ENCODE measurements at places on chromosomes 12 and 14.
A peak's percentile ranks its signal among the peaks of the same experiment; 100 is the strongest.

GRCh38 chr12:56565510-56566101, 44.0 kb downstream of the RBMS2 start:
- no peak for DNase-seq

- no peak for DNase-seq
These were observed 56.5 kb upstream of the RPH3A start for GRCh38 chr12:112734859-112735695.

DNA sequence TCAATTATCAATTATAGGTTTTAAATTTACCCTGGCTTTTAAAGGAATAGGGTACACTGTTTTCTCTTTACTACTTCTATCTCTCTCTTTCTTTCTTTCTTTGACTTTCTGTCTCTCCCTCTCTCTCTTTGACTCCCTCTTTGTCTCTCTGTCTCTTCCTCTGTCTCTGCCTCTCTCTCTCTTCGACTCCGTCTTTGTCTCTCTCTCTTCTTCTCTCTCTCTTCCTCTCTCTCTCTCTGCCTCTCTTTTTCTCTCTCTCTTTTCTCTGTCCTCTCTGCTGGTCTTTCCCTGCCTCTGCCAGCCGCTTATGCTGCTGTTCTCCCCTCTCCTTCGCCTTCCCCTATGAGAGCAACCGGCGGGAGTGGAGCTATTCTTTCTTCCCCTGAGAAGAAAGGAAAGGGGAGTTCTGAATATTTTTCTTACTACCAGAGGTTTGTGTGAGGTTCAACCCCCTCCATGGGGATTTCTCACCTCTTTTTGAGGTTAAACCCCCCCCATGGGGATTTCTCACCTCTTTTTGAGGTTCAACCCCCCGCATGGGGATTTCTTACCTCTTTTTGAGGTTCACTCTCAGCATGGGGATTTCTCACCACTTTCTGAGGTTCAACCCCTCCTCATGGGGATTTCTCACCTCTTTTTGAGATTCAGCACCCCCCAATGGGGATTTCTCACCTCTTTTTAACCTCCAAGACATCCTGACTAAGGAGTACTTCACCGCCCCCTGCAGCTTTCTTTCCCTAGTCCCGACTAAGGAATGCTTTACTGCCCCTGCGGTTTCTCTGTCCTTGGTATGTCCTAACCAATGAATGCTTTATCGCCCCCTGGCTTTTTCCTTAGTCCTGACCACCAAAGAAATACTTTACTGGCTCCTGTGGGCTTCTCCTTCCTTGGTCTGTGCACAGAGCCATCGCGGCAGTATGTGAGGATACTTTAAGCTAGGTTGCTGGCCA, 27.4 kb upstream of the DDHD1 start:
- peak; percentile 31 for DNase-seq

DNA sequence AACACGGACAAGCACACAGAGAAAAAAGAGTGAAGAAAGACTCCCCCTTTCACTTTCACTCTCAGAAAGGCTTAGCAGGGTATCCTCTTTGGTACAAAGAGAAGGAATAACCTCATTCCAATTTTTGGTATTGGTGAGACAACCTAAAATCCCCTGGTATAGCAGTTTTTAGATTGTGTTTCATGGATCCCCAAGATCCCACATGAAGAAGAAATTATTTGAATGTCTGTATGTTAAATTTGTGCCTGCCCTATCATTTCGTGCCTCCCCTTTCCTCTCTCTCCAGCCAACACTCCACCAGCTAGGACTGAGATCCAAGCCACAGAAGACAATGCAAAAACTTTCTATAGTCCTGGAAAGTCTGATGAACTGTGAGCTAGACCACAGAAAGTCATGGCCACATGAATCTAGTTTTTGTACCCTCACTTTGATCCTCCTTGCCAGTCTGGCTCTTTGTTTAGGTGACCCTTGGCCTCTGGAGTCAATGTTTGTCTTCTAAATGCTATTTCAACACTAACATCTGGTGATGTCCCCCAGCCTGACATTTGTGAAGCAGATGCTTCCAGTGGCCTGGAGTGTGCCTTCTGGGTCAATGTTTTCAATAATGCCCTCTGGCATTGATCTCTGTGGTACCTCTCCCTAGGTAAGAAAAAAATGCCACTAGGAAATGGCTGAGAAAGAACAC, 181.9 kb upstream of the BMP4 start:
- no peak for DNase-seq

GRCh38 chr12:47718531-47718930, 6.8 kb downstream of the ENDOU start:
- DNase-seq = no peak

DNA sequence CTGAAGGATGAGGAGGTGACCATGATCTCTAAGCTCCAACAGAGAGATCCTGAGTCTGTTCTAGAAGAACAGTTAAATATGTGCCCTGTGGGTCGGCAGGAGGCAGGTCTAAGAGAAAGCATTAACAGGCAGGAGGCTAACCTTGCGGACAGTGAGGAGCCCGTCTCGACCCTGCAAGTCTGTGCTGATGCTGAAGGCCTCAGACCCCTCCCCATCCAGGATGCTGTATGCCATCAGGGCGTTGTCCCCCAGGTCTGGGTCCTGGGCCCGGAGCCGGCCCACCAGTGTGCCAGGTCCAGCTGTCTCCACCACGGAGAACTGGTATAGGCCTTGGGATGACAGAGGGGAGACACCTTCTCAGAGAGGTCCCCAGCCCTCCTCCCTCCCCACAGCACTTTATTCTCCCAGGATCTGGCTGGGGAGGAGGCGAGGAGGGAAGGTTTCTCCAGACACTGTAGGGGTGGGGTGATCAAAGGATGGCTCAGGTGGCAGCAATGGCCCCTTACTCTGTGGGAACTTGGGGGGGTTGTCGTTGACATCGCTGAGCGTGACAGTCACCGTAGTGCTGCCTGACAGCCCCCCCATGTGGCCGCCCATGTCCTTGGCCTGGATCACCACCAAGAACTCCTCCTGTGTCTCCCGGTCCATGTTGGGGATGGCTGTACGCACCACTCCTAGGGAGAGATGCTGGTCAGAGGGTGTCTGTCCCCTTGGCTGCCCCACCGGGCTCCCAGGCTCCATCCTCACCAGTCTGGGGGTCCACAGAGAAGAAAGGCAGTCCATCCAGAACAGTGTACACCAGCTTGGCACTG, 3.1 kb downstream of the CDH24 start:
- no peak for DNase-seq

DNA sequence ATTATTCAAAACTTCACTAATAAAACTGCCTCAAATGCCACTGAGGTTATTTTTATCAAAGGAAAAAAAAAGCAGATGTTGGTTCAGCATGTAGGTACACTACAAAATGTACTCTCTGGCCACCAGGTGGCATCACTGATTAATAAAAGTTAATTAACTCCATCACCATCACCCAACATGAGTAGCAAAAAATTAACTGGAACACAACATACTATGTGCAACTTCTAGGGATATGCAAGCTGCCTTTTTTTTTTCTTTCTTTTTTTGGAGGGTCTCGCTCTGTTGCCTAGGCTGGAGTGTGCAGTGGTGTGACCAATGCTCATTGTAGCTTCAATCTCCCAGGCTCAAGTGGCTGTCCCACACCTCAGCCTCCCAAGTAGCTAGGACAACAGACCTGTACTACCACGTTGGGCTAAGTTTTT, 43.8 kb upstream of the NR2C1 start:
- DNase-seq = peak; percentile 55

- DNase-seq = no peak
These were observed 32.6 kb downstream of the SLC35F4 start for GRCh38 chr14:57833323-57833722.

GRCh38 chr12:50482571-50482970, 22.2 kb upstream of the DIP2B start:
- no peak for DNase-seq

- no peak for DNase-seq
These were observed 193.3 kb upstream of the KRR1 start for GRCh38 chr12:75704664-75705063.

GRCh38 chr14:46051796-46052195, 599.8 kb downstream of the RPL10L start:
- no peak for DNase-seq

GRCh38 chr14:23172574-23172973, 10.9 kb downstream of the SLC7A8 start:
- DNase-seq = no peak

DNA sequence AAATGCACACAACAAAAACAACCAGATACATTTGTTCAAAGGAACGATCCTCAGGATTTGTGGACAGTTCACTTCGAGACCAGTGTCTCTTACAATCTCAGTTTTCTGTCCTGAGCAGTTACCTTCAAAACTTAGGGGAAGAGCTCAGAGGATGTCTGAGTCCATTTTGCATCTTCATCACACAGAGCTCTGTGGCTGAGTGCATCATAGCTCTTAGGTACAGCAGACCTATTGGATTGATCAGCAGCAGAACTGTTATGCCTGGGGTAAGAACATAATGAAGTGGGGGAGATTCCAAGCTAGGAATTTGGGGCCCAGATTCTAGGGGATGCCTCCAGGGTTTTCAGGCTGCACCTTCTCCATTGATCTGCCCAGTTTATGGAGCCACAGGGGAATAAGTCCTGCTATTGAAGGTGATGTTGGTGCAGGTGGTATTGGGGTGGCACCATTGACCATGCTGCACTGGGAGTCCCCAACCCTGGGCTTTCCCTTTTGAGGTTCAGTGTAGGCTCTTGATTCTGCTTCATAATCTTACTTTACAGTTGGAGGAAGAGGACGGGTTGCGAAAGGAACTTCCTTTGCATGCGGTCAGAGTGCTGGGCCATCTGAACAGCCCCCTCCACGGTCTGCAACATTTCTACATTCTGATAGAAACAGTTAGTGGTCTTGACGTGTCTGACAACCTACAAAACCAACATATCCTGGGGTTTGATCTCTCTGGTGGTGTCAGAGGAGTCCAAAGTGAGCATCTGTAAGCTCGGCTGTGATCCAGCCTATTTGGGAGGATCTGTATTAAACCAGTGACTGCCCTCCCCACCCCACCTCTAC, 112.8 kb downstream of the CHST11 start:
- DNase-seq = peak; percentile 87

- DNase-seq = no peak
These were observed 71.6 kb upstream of the PPM1H start for GRCh38 chr12:63006536-63006935.

GRCh38 chr12:31991815-31992214, 32.6 kb downstream of the RESF1 start:
- no peak for DNase-seq

DNA sequence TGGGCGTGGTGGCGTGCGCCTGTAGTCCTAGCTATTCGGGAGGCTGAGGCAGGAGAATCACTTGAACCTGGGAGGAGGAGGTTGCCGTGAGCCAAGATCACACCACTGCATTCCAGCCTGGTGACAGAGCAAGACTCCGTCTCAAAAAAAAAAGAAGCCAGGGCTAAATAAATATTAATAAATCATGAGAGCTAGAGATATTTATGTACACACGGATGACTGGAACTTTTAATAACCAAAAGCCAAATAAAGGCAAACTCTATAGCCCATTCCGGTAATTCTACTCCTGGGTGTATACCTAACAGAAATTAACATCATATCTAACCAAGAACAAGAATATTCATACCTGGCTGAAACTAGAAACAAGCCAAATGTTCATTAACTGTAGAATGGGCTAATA, 7.7 kb upstream of the TRAFD1 start:
- no peak for DNase-seq

DNA sequence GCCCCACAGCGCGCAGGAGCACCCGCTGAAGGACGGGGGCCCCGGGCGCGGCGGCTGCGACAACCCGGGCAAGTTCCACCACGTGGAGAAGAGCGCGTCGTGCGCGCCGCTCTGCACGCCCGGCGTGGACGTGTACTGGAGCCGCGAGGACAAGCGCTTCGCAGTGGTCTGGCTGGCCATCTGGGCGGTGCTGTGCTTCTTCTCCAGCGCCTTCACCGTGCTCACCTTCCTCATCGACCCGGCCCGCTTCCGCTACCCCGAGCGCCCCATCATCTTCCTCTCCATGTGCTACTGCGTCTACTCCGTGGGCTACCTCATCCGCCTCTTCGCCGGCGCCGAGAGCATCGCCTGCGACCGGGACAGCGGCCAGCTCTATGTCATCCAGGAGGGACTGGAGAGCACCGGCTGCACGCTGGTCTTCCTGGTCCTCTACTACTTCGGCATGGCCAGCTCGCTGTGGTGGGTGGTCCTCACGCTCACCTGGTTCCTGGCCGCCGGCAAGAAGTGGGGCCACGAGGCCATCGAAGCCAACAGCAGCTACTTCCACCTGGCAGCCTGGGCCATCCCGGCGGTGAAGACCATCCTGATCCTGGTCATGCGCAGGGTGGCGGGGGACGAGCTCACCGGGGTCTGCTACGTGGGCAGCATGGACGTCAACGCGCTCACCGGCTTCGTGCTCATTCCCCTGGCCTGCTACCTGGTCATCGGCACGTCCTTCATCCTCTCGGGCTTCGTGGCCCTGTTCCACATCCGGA, 1.4 kb downstream of the FZD10 start:
- DNase-seq = no peak

DNA sequence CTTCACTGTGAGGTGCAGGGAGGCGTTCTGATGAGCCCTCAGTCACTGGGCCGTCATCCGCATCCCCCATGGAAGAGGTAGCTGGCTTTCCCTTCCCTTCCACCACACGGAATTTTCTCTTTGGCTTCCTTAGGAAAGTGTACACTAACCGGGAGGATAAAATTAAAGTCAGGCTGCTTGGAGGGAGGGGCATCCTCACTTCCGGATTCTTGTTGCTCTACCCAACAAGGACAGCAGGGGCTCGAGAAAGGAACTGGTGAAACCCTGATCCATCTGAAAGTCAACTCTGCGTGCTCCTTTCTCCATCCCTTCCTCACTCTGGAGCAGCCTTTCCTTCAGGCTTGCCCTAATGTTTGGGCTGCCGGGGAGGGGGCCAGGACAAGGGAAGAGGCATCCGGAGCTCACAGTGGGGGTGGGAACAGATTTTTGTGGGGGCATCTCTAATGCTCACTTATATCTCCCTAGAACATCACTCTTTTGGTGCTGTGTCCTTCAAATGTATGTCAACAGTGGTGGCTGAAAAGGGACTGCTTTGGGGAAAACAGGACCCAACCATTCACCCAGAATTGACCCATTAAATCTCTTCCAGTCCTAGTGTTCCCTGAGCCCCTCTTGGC, 101.4 kb upstream of the FKBP4 start:
- no peak for DNase-seq

- DNase-seq = no peak
These were observed 136.0 kb downstream of the TSPAN9 start for GRCh38 chr12:3213188-3213587.

GRCh38 chr14:24999157-24999556, 50.8 kb downstream of the STXBP6 start:
- DNase-seq = no peak

GRCh38 chr12:80472911-80473500, 29.0 kb downstream of the PTPRQ start:
- no peak for DNase-seq

DNA sequence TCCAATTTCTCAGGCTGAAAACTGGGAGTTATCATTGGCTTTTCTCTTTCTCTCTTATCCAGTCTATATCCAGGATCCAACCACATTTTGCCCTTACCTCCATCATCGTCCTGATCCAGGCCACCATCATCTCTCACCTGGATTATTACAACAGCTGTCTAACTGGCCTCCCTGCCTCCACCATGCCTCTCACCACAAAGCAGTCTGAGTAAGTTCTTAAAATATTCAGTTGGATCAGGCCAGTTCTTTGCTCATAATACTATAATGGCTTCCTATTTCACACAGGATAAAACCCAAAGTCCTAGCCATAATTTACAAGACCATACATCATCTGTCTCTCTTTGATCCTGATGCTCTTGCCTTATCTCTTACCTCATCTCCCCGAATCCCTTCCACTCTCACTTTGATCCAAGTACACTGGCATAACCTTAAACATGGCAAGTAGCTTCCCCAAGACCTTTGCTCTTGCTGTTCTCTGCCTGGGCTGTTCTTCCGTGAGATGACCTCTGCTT, 133.4 kb upstream of the RAP1B start:
- DNase-seq = no peak

GRCh38 chr12:50017641-50018040, 7.7 kb downstream of the RACGAP1 start:
- no peak for DNase-seq

GRCh38 chr12:53696655-53697331, 20.9 kb upstream of the ATP5MC2 start:
- DNase-seq = no peak
